ENCODE measurements at places on chromosomes 1 and 21. TPM values are rescaled to one million over a fixed set of nuclear protein-coding genes. Genes with fewer than 3 reads are reported as not detected.

CADM3 gene
- 0.20 TPM for total RNA-seq

LCE6A gene
- total RNA-seq: not detected

TEDDM1 gene
- not detected for total RNA-seq

TRIM67 gene
- total RNA-seq: under 0.01 TPM

LCK gene
- total RNA-seq: not detected

RPRD2 gene
- total RNA-seq: 8.8 TPM

B4GALT3 gene
- total RNA-seq: 20.3 TPM

EFNA1 gene
- 0.37 TPM for total RNA-seq
